ENCODE measurements at places on chromosomes 7 and 10. TPM values are rescaled to one million over a fixed set of nuclear protein-coding genes. Genes with fewer than 3 reads are reported as not detected.

The CLCN1 gene
- not detected for polyA plus RNA-seq

The METTL2B gene
- polyA plus RNA-seq, result 8.4 TPM

The RARRES2 gene
- 478 TPM for polyA plus RNA-seq

The TMEM184A gene
- 0.34 TPM for polyA plus RNA-seq

The OR2A42 gene
- not detected for polyA plus RNA-seq

The SMIM30 gene
- polyA plus RNA-seq, result 86.1 TPM

The UCN3 gene
- 1.5 TPM for polyA plus RNA-seq

The OR2A7 gene
- 0.67 TPM for polyA plus RNA-seq

The MYOF gene
- 6.2 TPM for polyA plus RNA-seq

The LEP gene
- 141 TPM for polyA plus RNA-seq

The NEUROG3 gene
- polyA plus RNA-seq, result not detected

The GNAT3 gene
- polyA plus RNA-seq, result 0.06 TPM

The FGF8 gene
- not detected for polyA plus RNA-seq

The UPK3B gene
- 0.60 TPM for polyA plus RNA-seq

The DNAH11 gene
- 0.10 TPM for polyA plus RNA-seq

Data from adipose tissue (tissue), 3 donors.